Fibroblast of skin of right biceps (primary cell): ENCODE measurements at places on chromosomes 2 and 18.

- no peak for DNase-seq
Measured at GRCh38 chr2:215361876-215362561, 50.2 kb downstream of the ATIC start.

- no peak for DNase-seq
Measured at GRCh38 chr2:54496920-54497319, 40.8 kb downstream of the SPTBN1 start.

- no peak for DNase-seq
Measured at GRCh38 chr2:190111166-190111565, 48.6 kb upstream of the MSTN start.

- DNase-seq: peak; percentile 68
Measured at GRCh38 chr2:160425434-160426151, 68.0 kb downstream of the RBMS1 start.

DNA sequence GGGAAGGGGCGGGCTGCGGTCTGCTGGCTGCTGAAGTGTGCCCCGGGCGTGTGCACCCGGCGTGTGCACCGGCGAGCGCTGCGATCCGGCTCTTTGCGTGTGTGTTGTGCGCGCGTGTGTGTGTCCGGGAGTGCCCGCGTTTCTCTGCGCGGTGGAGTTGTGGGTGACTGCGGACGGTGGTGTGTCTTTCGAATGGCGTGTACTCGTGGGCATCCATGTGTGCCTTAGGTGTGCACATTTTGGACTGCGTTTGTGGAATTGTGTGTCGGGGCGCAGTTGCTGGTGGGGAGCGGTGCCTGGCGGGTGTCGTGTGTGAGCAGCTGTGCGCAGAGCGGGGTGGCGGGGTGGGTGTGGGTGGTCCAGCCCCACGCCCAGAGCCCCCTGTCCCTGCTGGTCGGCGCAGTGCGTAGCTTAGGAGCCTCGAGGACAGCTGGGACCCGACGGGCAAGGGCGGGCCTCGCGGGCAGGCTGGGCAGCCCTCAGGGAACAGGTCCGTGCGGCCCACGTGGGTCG lies 533 bp downstream of the HPCAL1 start:
- DNase-seq: no peak

- DNase-seq: no peak
Measured at GRCh38 chr18:79748321-79749180, 49.2 kb upstream of the KCNG2 start.

DNA sequence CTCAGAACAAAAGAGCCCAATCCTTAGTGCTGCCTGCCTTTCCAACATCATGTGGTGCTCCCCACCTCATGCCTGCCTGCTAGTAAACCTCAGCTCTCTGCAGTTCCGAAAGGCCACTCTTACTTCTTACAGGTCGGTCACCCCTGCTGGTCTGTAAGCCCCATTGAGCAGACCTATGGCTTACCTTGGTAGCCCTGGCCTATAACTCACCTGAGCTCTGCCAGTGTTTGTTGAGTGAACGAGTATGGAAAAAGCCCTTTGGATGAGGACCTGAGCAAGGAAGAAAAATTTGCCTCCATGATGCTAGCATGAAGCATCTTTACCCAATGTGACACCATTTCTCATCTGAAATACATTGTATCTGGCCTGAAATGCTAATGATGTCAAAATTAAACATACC lies 83.3 kb downstream of the LIPG start:
- DNase-seq: no peak
